NCI-H82 (cell line): ENCODE measurements at places on chromosomes 12 and 14.

DNA sequence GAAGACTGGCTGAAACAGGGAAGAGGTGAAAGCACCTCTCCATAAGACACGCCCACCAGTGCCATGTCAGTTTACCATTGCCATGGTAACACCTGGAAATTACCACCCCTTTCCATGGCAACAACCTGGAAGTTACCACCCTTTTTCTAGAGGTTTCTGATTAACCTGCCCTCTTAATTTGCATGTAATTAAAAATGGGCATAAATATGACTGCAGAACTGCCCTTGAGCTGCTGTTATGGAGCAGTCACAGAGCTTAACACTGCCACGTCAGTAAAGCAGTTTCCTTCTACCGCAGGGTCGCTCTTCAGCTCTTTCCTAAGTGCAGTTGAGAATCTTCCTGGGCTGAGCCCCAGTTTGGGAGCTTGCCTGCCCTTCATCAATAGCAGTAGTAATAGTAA, 55.2 kb downstream of the RASSF3 start:
- peak; percentile 10 for DNase-seq

DNA sequence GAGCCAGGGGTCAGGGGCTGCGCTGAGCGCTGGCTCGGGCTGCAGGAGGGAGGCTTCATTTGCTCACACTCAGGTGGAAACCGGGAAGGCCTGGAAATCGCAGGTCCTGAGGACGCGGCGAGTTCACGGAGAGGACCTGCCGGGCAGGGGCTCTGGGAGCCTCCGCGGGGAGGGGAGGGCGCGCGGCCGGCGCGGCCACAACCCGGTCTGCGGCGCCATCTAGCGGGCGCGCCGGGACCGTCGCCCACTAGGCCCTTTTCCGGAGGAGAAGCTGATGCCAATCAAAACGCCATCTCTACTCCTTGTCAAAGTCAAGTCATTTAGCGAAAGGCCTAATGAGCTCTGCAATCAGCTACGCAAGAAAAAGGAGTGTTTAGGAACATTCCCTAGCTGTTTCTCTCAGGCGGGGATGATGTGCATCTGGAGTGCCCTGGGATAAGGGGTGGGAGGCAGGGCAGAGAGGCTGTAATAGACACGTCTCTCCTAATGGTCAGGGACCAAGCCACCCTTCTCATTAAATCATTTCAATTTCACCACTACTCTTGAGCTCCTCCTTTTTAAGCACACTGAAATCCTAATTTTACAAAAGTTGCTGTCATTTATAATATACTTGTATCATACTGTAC, 885.8 kb upstream of the TMEM132C start:
- peak; percentile 73 for DNase-seq

DNA sequence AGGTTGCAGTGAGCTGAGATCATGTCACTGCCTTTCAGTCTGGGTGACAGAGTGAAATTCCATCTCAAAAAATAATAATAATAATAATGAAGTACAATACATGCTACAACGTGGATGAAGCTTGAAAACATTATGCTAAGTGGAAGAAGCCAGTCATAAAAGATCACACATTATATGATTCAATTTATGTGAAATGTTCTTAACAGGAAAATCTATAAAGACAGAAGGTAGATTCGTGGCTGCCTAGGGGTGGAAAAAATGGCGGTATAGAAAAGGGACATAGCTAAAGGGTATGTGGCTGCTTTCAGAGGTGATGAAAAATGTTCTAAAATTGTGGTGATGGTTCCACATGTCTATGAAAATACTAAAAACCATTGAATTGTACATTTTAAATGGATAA, 41.0 kb upstream of the AMIGO2 start:
- DNase-seq, result no peak

GRCh38 chr12:57993030-57993429, 51.7 kb downstream of the ATP23 start:
- DNase-seq, result no peak

GRCh38 chr14:76267322-76268046, 108.5 kb upstream of the ESRRB start:
- no peak for DNase-seq

- no peak for DNase-seq
These were observed 197.3 kb downstream of the TMTC3 start for GRCh38 chr12:88339254-88339949.

- DNase-seq, result no peak
These were observed 65.7 kb upstream of the CAPRIN2 start for GRCh38 chr12:30820406-30820946.

DNA sequence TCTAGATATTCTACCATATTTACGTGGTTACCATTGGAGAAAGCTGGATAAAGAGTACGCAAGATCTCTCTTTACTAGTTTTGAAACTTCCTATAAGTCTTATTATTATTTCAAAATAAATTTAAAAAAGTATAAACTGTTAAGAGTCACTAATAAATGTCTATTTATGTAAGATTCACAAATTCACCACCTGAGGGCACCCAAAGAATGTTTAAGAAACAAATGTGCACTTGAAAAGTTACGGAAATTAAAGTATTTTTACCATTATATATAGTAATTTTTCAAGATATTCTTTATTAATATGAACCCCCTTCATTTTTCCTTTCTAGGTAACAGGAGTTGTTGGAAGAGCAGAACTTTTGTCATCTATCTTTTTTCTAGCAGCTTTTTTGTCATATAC, 11.9 kb downstream of the TMTC3 start:
- peak; percentile 15 for DNase-seq

DNA sequence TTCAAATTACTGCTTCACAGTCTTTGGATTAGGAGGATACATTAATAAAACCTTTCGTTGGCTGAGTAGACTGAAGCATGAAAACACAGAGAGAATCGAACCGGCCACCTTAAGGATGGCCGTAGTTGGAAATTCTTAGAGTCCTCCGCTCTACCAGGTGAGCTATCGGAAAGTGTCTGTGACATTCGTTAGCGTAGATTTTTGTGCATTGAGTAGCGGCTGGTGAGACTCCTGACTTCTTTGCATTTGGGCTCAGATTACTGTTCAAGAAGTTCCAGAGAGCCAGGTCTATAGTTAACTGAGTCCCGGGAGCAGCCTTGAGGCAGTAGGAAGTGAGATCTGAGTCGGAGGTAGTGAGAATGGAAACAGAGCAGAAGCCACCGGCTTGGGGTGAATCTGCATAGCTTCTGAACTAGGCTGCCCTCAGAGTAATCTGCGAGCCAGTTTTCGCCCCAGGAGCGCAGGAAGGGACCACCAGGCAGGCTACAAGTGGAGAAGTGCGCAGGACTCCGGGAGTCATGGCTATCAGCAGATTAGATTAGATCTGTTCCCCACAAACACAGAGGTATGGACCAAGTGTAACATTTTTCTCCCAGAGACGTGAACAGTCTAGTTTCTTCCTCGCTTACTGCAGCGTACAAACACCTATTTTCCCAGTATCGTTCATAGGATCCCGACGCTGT, 11.0 kb downstream of the OR6S1 start:
- DNase-seq, result peak; percentile 64

DNA sequence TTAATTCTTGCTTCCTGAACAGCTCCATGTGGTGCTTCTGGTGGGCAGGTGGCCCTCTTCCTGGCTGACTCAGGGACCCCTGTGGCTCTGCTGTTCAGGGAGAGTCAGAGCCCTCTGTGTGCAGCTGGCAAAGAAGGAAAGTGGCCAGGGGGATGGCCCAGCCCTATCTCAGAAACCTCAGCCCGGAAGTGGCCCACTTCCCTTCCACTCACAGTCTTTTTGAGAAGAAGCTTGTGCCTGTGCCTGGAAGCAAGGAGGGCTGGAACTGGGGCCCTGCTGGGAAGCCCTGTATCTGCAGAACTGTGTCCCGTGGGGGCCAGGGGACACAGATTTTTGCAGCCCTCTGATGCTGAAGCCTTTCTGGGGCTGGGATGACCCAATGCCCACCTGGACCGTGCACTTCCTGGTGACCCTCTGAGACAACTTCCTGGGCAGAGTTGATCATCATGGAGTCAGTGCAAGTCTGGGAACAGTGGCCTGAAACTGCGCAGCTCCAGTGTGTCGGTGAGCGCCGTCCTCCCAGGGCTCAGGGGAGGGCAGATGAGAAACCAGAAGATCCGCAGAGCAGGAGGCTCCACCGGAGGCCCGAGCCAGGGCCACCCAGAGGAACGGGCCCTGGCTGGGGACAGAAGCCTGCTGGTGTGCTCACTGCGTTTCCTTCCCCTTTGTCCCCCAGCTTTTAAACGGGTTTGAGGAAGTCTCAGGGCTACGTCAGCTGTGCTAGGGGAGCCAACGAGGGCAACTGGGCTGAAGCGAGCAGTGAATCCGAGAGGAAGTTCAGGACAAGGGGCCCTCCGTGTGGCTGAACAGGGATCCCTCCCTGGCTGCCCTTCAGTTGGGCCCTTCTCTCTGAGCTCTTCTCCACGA, 217.4 kb upstream of the RTL1 start:
- no peak for DNase-seq

GRCh38 chr12:103785243-103786031, 55.6 kb downstream of the NT5DC3 start:
- DNase-seq, result no peak

DNA sequence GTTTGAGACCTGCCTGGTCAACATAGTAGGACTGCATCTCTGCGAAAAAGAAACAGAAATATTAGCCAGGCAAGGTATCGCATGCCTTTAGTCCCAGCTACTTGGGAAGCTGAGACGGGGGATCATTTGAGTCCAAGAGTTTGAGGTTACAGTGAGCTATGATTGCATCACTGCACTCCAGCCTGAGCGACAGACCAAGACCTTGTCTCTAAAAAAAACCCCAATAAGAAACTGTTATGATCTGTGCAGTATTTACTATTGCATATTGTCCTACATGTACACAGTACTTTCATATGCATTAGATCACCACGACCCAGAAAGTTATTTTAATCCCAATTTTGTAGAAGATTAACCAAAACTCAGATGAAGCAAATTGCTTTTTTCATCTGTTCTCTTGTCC, 187.5 kb downstream of the PCNX1 start:
- DNase-seq, result no peak

GRCh38 chr12:64181430-64182291, 40.4 kb downstream of the KICS2 start:
- DNase-seq, result peak; percentile 32
